ENCODE measurements at places on chromosomes 4 and X.

DNA sequence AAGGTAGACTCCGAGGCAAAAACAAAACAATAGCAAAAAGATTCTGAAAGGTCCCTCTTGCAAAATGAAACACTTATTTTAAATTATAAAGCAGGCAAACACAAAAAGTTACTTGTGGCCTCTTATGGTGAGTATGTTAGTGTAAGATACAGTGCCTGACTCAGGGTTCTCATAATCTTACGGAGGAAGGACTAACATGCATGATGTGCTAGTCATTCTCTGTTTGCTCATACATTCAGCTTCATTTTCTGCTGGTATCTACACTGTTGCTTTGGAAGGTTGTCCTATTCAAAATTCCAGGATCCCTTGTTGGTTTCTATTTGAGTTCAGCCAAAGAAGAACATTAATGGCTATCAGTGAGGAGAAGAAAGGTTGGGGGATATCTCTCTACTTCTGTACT is 249.1 kb upstream of the FAM47A start:
- DNase-seq = no peak

DNA sequence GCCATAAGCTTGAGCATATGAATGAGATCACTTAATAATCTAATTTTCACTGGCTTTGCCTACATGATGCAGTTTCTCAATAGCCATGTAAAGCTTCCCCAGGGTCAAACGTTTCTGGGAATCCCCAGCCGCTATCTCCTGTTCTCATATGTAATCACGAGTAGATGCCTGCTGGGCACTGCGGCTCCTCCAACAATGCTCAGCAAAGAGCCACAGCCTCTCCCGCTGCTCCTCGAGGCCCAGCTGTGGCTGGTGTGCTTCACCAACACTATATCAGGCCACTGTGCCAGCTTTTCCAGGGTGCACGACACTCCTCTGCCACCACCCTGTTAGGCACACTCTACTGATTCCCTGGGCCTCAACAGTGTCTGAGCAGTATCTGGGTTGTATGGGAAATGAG is 78.3 kb upstream of the RASGEF1B start:
- DNase-seq = no peak

DNA sequence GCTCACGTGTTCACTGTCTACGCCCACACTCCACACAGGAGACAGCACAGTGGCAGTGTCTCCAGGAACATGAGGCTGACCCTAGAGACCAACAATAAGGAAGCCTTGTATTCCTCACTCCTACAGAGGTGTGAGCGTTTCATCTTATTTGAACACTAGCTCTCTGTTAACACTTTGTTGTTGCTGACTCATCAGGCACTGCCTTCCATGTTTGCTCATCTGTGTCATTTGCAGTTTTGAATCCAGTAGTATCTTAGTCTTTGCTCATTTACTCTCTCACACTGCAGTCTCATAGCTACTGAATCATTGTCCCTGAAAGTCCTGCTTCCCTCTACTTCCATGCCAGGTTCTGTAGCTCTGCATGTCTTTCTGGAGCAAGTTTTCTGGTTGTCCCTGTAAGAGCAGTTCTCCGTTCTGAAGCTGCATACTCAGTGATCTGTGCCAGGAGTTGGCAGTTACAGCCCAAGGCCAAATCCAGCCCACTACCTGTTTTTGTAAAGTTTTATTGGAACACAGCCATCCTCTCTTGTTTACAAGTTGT is 80.3 kb upstream of the DCLK2 start:
- peak; percentile 35 for DNase-seq

- no peak for DNase-seq
These were observed 135.6 kb upstream of the CXXC4 start for GRCh38 chr4:104630272-104630671.

- DNase-seq = peak; percentile 25
These were observed 433.6 kb upstream of the FRG1 start for GRCh38 chr4:189507060-189507459.

Measured in fibroblast of skin of abdomen (primary cell).